ENCODE measurements at places on chromosomes 12 and 14.
A peak's percentile ranks its signal among the peaks of the same experiment; 100 is the strongest.

DNA sequence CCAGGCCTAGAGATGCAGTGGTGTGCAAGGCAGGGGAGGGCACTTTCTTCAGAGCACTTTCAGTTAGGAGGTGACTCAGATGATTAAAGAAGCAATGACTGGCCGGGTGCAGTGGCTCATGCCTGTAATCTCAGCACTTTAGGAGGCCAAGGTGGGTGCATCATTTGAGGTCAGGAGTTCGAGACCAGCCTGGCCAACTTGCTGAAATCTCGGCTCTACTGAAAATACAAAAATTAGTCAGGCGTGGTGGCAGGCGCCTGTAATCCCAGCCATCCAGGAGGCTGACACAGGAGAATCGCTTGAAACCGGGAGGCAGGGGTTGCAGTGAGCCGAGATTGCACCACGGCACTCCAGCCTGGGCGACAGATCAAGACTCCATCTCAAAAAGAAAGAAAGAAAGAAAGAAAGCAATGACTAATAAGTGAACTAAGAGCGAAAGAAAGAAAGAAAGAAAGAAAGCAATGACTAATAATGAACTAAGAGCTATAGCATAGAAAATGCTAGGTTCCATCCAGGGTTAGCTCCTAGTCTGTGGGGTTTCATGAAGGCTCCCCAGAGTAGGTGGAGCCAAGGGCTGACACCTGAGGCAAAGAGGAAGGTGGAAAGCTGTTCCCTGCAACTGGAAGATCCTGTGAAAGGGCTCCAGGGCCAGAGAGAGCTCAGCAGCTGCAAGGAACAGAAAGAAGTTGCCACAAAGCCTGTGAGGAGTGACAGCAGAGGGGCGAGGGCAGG is 334.5 kb downstream of the CACNA1C start:
- peak; percentile 45 for DNase-seq

GRCh38 chr12:7144414-7145120 is 14.4 kb downstream of the CLSTN3 start:
- DNase-seq: no peak

- DNase-seq: no peak
Observed at GRCh38 chr12:122126713-122127597, 47.1 kb downstream of the IL31 start.

GRCh38 chr14:25003537-25003936 is 46.4 kb downstream of the STXBP6 start:
- DNase-seq: no peak

- DNase-seq: no peak
Observed at GRCh38 chr12:103470664-103471063, 25.1 kb downstream of the C12orf42 start.

DNA sequence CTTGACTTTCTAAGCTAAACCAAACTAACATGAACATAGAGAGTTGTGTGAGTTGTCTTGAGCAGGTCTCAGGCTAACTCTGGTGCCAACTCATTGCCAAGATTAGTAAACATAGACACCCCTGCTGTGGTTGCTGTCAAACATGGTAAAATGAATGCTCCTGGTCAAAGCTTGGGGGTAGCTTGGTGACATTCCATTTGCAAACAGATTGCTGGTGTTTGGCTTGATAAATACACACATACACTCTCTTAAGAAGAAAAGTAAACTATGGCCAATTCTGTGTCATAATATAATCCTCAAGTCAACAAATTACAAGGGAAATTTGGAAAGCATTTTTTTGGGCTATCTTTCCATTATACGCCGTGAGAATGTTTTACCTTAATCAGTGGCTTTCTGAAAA is 386.4 kb upstream of the PDE3A start:
- no peak for DNase-seq

DNA sequence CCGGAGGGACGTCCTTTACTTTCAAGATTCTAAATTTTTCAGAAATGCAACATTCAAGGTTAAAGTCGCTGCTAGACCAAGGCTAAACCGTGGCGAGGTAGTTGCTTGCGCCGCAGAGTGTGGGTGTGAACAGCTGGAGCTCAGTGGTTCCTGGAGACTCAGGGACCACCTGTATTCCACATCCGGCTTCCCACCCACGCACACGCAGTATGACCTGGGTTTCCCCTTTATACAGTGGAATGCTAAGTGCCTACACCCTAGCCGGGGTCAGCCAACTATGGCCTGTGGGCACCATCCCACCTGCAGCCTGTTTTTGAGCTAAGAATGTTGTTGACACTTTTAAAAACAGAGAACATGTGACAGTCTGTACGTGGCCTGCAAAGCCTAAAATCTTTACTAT is 42.9 kb upstream of the TESC start:
- DNase-seq: no peak

DNA sequence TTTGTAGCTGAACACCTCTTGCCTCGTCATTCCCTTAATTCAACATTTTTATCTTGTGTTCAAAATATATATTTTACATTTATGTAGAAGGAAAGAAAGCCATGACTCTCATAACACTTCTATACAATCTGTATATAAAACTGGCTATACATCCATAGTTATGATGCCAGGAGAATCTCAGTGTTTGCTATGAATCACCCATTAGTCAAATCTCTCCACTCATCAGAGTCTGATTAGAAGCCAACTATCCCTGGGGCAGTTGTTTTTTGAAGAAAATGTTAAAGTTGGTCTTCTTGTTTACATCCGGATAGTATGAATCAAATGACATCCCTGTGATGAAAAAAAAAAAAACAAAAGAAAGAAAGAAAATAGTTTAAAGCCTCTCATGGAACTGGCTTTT is 503.9 kb downstream of the NELL2 start:
- DNase-seq: no peak

DNA sequence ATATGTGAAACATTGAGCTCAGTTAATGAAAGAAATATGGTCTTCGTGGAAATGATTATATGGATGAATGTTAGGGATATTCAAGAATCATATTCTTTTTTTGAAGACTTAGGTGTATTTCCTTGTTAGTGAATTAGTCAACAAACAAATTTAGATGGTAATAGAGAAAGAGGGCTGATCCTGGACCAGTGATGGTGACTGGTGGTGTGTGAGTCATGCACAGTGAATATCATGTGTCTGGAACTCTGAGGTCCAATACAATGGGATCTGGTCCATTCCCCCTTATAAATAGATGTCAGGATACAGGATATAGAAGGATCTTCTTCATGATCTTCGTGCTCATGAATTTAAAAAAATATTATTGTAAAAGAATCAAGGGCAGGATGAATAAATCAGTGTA is 64.4 kb upstream of the RTL1 start:
- DNase-seq: no peak

DNA sequence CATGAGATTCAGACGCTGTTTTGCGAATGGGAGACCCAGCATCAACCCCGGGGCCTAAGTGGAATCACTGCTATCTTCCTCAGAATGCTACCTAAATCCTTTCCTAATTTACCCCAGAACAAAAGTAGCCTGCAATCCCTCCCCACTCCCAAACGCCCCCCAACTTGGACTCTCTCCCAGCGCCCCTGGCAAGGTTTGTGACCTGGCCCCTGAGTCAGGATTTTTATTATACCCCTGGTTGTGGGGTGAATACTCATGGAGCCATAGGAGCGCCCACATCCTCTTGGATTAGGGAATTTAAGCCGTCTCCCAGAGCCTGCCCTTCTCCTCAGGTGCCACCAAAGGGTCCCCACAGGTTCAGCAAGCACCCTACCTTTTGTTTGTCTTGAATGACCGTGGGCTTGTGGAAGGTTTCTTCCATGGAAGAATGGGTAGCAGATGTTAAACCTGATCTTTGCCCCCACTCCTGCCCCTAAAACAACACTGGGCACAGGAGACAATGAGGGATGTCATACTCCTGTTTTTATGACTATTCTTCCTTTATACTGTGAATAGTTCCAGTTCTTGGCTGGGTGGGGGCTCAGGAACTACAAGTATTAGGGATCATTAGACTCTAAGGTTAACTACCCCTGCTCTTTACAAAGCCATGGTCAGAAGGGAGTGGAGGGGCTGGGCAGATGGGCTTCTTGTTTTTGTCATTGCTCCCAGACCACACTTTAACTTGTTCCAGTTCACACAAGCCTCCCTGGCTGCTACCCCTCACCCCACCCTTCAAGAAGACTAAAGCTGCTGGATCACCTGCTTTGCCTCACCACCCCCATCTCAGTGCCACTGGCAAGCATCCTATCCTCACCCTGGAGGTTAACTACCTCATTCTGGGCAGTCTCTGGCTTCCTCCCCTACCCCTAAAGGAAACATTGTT is 630 bp downstream of the MYL6B start:
- DNase-seq: no peak

GRCh38 chr14:96359959-96360358 is 3.2 kb downstream of the ATG2B start:
- no peak for DNase-seq

DNA sequence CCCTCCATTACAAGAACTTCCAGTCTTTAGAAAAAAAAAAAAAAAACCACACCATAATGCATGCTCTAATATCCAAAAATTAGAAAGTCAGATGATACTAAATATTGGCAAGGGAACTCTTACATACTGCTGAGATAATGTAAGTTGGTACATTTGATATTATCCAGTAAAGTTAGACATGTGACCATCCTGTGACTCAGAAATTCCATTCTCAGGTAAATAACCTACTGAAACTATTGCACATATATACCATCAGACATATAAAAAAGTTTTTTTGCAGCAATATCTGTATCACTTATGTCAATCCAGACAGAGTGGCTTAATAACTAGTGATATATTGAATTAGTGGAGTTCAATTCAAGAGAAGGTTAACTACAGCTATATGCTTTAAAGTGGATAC is 63.5 kb downstream of the KITLG start:
- no peak for DNase-seq

DNA sequence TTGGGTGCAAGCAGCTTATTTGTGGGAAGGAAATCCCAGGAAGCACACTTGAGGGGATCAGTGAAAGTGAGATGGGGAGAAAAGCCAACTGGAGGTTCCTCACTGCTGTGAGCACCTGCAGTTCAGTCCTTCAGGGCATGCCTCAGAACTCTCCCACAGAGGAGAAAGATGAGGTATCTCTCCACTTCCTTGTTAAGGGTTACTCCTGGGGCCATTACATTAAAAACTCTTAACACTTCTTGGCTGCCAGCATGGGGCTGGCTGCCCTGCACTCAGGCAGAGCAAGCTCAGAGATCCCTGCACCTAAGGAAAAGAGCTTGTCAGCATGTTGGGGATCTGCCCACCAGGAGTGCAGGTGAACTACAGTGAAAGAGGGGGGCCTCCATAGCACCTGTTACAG is 28.8 kb downstream of the FERMT2 start:
- DNase-seq: no peak

- no peak for DNase-seq
Observed at GRCh38 chr14:32203928-32204357, 874 bp upstream of the RNU6-8 start.

GRCh38 chr12:90064852-90065801 is 356.5 kb upstream of the ATP2B1 start:
- DNase-seq: no peak

DNA sequence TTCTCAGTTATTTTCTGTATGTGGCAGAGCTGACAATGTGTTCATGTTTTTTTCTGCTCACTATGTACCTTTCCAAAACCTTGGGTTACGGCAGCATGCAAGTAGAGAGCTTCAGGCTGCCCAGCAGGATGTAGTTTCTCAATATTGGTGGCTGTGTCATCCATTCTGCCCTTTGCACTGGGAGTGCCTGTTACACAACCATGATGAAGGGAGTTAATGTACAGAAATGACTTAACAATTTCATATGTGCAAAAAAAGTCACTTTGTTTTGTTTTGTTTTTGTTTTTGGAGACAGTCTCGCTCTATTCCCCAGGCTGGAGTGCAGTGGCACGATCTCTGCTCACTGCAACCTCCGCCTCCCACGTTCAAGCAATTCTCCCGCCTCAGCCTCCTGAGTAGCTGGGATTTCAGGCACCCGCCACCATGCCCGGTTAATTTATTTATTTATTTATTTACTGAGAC is 6.1 kb upstream of the CNIH1 start:
- DNase-seq: no peak

DNA sequence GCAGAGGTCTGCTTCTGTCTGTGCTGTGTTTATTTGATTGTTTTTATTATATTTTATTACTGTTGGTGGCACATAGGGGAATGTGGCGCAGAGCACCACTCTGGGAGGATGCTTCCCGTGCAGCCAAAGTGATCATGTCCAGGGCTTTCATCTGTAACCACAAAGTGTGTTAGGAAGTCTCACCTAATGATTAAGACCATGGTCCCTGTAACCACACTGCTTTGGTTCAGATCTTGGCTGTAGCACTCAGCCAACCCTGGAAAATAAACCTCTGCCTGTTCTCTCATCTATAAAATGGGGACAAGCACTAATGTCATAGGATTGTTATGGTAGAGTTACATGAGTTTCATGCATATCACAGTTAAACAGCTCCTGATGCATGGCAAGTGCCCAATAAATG is 1.9 kb downstream of the RESF1 start:
- DNase-seq: no peak

GRCh38 chr12:92690601-92691000 is 12.2 kb upstream of the PLEKHG7 start:
- DNase-seq: no peak

GRCh38 chr12:92562063-92562734 is 140.6 kb upstream of the PLEKHG7 start:
- DNase-seq: no peak

GRCh38 chr12:30422844-30423243 is 272.8 kb downstream of the IPO8 start:
- DNase-seq: no peak

- DNase-seq: no peak
Observed at GRCh38 chr12:91972896-91973295, 172.8 kb downstream of the BTG1 start.

- DNase-seq: no peak
Observed at GRCh38 chr14:75283162-75283832, 4.7 kb downstream of the FOS start.

DNA sequence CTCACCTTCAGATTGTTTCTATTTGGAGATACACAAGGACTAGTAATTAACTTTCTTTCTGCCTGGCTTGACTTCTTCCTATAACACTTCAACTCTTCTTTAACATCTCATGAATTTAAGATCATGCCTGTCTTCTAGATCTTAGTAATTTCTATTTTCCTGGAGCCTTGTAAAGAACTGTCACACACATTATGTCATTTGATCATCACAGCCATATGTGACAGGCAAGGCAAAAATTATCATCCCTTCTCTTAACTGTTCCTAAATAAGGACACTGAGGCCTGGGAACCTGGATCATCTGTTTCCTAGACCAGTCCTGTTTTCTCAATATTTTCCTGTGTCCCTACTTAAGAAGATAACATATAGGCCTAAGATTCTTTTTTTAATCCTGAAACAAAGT is 27.2 kb downstream of the NRDE2 start:
- DNase-seq: no peak

DNA sequence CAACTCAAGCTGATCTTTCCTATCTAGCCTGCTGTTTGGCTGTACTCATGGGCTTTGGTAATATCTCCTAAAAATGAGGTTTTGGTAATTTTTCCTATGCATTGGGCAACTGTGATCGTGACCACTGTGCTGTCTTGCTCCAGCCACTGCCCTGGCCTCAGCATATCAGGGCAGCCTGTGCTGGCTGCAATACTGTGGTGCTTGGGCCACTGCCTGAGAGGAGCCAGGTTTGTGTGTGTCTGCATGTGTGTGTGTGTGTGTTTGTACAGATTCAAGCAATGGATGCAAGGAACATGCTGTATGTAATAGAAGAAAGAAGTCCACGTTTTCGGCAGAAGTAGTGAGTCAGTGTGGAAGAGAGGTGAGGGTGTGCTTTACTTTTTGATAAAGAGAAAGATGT is 13.0 kb downstream of the ERG28 start:
- no peak for DNase-seq

- DNase-seq: no peak
Observed at GRCh38 chr14:71985538-71986189, 53.4 kb downstream of the RGS6 start.
